ENCODE measurements at places on chromosomes 16 and 17.

DNA sequence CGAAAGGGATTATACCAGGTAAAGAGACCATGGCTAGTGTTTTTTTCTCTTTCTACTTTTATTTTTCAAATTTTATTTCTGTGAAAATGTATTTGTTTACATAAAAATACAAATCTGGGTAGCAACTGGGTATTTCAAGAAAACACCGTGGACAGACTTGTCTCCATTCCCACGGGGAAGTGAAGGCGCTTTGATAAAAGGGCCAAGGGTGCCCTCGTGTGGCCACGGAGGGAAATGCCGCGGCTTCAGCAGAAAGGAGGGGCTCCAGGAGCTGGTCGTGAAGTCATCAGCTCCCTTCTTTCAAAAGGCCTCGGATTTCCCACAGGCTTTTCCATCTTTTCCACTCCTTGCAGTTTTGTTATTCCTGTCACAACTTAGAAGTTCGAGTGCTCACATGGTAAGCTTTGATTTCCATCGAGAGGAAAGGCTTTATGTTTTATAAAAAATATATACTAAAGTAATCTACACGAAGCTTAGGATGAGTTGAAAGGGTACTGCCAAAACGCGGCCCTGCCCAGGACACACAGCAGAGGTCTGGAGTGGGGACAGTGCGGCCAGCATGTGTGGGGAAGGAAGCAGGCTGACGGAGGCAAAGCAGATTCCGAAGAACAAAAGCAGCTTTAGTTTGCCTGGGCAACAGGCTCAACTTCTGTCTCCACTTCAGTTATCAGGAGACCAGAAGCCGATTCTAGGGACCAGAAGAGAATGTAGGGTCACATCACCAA is 15.3 kb upstream of the MNT start:
- peak; percentile 83 for DNase-seq

GRCh38 chr17:52297230-52298010 is 138.9 kb upstream of the CA10 start:
- DNase-seq = no peak

- peak; percentile 30 for DNase-seq
These were observed 161.1 kb upstream of the CACNG5 start for GRCh38 chr17:66673668-66674276.

DNA sequence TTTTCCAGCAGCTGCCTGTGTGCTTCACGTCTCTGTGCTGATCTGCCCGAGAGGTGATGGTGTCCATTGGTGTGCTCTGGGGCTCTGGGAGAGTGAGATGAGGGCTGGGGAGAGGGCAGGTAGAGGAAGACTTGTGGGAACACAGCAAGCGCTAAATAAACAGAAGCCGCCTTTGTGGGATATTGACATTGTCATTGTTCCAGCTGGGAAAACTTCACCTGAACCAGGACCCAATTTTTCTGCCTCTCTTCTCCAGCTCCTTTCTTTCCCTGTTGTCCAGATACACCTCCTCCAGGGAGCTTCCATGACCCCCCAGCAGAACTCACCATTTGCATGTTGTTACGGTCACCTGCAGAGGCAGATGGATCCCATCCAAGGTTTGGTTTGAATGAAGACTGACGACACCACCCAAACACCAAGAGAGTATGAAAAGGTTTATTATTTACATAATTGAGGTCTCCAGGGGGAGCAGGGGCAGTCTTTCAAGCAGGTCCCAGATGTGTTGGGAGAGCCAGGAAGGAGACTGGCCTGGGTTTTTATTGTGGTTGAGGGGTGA is 3.6 kb upstream of the ITGA3 start:
- DNase-seq = no peak

- DNase-seq = no peak
These were observed 265.9 kb upstream of the SALL1 start for GRCh38 chr16:51416926-51417325.

- peak; percentile 43 for DNase-seq
These were observed 10.7 kb upstream of the ZNF19 start for GRCh38 chr16:71499775-71500364.

- no peak for DNase-seq
These were observed 10.5 kb upstream of the MYO18A start for GRCh38 chr17:29190592-29191207.

GRCh38 chr16:19430345-19430744 is 12.7 kb downstream of the TMC5 start:
- no peak for DNase-seq

DNA sequence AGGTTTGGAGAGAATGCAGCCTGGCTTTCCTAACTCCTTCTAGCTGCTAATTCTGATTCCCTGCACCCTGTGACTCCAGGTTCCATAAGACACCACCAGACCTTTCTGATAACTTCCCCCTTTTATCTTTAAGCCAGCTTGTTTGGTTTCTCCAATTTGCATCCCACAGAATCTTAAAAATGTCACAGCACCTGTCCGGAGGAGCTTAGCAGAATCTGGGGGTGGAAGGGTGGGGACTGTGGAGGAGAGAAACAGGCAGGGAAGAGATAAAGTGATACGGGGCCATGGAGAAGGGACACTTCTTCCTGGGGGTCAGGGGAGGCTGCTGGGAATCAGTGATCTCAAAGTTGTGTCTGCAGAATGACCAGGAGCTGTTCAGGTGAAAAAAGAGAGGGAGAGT is 59.4 kb downstream of the FOXL1 start:
- DNase-seq = no peak

- DNase-seq = no peak
These were observed 67.4 kb downstream of the KANSL1 start for GRCh38 chr17:46125831-46126230.

DNA sequence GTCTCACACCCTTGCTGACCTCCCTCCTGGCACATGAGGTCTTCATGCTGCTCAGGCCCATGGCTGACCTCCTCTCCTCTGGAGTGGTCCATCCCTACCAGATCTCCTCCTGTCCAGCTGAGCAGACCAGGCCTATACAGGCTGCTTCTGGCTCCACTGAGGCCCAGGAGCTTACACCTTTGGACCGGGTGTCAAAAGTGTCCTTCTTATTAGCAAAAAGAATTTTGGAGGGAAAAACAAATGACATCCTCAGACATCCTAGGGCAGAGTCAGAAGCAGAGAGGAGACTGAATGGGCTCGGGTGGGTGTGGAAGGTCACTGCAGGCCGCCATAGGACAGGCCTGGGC is 38.1 kb downstream of the WSB1 start:
- no peak for DNase-seq

GRCh38 chr17:81483085-81483861 is 29.3 kb downstream of the ACTG1 start:
- no peak for DNase-seq

DNA sequence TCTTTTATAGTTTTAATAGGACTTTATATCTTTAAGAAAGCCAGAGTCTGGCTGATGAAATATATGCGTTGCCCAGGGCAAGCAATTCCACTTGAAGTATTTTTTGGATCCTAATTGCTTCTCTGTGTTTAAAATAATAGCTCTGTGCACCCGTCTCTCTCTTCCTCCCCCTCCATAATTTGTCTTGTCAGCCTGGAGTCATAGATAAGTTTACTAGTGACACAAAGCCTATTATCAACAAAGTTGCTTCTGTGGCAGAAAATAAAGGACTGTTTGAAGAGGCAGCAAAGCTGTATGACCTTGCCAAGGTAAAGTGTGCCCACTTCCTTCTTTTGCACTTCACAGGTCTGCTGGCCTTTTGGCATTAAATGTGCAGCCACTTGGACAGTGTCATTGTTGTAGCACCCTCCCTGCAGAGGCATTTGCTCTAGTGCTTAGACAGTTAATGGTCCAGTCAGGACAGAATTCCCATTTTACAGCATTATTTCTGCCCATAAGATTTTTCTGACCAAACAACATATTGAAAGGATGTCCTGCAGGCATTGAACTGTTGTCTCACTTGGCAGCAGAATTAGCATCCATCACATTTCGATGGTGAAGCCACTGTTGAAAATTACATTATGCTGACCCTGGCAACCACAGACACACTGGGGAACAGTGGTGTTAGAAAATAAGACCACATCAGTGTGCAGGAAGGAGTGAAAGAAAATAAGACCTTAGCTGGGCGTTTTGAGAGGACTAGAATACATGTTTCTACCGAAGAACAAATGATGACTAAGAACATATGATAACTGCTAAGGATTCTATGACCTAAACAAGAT is 28.4 kb upstream of the SLC12A3 start:
- DNase-seq = no peak

DNA sequence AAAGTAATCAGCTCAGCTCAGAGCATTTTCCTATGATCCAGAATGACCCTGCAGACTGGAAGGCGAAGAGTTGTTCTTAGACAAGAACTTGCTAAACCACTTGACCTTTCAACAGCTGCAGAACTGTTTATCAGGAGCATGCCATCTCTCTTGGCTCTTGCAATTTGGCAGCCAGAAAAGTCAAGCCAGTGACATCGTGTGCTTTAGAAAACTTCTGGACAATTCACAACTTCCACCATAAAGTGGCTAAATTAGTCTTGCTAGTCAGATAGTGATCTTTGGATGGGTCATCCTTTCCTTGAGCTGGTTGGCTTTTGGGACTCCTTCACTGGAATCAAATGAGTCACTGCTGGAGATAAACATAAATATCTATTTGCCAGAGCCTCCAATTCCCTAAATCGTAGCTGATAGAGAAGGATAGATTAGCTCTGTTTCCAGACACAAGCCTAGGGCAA is 146.5 kb downstream of the MAP2K6 start:
- DNase-seq = no peak

DNA sequence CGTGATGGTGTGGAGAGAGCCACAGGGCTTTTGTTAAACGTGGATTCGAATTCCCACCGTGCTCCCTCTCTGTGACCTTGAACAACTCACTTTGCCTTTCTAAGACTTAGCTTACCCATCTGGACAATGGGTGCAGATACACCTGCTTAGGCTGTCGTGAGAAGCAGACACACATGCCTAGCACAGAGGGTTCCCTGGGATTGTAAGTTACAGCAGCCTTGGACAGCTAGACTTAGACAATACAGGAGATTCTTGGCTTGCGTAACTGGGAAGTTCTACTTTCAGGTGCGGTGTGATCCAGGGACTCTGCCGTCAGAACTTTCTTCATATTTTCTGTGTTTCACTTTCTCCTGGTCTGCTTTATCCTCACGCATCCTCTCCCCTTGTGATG is 127.0 kb downstream of the ABCC1 start:
- DNase-seq = no peak

DNA sequence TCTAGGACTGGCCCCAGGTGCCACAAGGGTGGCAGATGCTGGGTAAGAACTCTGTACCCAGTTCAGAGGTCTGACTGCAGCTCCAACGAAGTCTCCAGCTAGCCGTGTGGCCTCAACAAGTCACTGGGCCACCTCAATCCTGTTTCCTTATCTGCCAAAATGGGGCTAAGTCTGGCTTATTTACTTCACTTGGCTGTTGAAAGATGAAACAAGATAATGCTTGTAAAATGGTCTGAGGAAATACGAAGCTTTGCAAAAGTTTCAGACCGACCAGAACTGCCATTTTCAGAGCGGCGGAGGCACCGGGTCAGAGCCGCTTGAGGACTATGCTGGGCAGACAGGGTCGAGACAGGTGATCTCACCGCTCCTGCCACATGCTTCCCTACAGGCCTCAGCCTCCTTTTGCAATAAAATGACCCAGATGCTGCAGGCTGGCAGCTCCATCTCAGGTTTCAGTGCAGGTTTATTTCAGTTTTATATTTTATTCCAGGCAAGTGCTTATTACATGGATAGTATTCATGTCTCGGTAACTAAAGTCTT is 17.2 kb downstream of the MNT start:
- no peak for DNase-seq

GRCh38 chr16:63689068-63689467 is 1432.8 kb downstream of the CDH11 start:
- DNase-seq = no peak

GRCh38 chr16:67482233-67482924 is 968 bp downstream of the AGRP start:
- DNase-seq = no peak

- DNase-seq = no peak
These were observed 1431.6 kb downstream of the CDH11 start for GRCh38 chr16:63690267-63690666.

- DNase-seq = no peak
These were observed 16.9 kb downstream of the EARS2 start for GRCh38 chr16:23539984-23540816.

DNA sequence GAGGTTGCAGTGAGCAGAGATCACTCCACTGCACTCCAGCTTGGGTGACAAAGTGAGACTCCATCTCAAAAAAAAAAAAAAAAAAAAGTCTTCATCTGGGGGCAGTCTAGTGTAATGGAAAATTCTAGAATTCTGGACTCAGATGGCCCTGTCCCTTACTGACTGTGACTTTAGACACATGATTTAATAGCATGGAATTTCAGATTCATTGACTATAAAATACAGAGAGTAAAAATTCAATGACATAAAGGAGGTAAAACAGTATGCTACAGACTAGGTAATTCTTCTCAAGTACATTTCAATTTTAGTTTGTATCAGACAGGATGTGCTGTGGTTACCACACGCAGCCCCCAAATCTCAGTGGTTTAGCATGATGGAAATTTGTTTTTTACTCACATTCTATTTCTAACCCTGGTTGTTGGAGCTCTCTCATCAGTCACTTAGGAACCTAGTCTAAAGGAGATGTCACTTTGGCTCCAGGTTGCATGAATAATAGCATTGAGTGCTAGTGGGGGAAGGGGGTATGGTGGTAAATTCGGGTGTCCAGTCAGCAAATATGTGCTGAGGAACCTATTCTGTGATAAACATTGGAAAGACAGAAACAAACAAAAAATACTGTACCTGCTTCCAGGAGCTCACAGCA is 444.0 kb downstream of the XYLT1 start:
- no peak for DNase-seq

- DNase-seq = peak; percentile 37
These were observed 24.8 kb downstream of the ZFPM1 start for GRCh38 chr16:88477631-88478519.

DNA sequence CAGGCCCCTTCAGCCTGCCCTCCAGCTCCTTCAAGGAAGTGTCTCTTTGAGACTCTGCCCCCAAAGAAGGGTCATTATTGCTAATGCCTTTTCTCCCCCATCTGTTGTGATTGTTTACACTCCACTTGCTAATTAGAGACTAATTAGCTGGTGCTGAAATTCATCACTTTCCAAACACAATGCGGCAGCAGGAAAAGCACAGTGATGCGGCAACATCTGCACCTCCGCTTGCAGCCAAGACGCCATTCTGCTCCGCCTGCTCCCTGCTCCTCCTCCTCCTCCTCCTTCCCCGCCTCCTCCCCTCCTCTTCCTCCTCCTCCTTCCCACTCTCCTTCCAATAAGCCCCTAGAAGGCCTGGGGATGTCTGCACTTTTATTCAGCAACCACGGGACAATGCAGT is 110.5 kb downstream of the SDK2 start:
- DNase-seq = no peak
